GM12864 (cell line): ENCODE measurements at places on chromosomes 6 and 20.

GRCh38 chr6:33081098-33081824 lies 5.5 kb downstream of the HLA-DPB1 start:
- DNase-seq, result no peak

DNA sequence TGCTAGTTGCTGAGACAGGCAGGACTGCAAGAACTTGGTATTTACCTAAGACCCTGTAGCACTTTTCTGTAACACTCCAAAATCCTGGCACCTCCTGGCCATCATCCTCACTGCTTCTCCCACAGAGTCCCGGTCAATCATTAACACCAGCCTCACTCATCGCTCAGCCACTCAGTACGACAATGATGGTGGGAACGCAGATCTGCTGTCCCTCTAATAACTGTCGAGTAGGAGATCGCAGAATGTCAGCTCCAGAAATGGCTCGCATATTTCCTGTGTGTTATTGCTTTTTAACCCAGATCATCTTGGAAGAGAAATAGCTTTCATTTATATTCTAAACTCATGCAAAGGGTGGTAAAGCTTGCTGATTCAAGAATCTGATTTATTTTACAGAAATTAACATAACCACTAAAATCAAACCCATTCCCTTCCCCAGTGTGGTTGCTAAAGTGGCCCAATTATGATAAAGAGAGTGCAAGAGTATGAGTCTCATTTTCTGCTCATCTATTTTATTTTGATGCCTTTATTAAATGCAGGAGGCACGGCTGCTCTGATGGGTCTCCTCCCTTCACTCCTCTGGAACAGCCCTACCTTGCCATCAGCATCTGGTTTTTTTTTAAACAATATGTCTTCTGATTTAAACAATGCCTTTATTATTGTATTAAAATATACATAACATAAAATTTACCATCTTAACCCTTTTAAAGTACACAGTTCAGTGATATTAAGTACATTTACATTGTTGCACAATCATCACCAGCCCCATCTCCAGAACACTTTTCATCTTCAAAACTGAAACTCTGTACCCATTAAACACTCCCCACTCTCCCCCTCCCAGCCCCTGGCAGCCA lies 28.3 kb upstream of the GGTLC1 start:
- no peak for DNase-seq

DNA sequence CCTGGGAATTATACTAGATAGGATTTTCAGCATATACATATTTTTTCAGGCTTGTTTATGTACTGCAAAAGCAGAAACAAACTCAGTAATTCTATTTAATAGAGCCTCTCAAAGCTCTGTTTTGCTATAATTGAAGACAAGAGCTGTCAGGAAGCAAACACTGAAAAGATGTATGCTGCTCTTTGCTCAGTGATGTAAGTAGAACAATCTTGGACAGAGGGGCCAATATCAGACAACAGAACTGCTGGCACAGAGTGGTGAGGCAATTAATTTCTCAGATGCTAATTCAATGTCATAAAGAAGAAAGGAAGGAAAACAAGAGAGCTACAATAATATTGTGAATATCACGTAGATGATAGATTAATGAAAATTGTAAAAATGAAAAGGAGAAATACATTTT lies 663.3 kb upstream of the ADGRB3 start:
- no peak for DNase-seq

GRCh38 chr6:99789767-99790166 lies 183.1 kb downstream of the PRDM13 start:
- DNase-seq, result no peak

DNA sequence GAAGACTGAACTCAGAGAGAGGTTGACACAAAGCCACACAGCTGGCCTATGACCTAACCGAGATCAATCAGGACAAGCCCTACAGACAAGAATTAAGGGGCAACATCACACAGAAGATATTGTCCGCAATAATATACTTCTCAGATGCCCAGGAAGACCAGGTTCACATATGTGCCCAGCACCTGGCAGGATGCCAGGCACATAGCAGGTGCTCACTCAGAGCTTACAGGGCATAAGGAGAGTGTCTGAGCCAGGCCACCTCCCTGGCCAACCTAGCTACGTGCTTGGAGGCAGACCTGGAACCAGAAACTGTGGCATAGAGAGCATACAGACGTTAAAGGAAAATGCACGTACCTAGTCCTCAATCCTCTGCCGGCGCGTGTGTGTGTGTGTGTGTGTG lies 87.0 kb upstream of the LRFN2 start:
- no peak for DNase-seq

DNA sequence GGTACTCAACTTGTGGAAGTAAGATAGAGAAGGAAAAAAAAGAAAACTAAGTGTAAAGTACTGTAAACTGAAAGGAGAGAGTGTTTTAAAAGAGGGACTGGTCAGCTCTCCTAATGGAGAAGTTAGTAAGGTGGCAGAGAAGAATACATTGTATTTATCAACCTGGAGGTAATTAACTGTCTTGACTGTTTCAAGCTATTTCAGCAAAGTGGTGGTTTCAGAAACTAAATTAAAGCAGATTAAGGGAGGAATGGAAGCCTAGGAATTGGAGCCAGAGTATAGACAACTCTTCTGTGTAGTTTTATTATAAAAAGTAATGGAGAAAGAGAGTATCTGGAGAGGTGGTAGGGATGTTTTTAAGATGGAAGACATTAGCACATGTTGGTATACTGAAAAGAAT lies 2.7 kb upstream of the PHF10 start:
- no peak for DNase-seq

DNA sequence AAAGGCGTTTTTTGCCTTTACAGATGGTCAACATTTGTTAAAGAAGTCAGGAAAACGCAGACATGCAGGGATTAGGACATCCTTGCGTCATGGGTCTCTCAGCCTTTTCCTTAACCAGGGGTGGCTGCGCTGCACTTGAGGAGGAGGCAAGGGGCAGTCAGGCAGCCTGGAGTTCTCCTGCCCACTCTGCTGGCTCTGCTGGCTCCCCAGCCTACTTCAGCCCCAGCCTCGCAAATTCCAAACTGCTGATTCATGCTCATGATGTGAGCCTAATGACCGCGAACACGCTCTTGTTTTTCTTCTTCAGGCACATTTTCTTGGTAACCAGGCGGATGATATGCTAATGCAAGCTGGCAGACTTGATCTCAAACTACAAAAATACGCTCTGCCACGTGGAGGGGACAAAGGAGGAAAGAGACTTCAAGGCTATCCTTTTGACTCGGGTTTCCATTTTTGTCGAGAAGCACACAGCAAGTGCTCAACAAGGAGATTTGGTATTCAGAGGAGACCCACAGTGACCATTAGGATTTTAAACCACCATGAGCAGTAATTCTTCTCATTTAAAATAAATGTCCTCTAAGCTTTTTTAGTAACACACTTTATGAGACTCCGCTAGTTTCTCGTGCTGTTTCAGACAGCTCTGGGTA lies 290.3 kb upstream of the STXBP5 start:
- DNase-seq, result no peak

DNA sequence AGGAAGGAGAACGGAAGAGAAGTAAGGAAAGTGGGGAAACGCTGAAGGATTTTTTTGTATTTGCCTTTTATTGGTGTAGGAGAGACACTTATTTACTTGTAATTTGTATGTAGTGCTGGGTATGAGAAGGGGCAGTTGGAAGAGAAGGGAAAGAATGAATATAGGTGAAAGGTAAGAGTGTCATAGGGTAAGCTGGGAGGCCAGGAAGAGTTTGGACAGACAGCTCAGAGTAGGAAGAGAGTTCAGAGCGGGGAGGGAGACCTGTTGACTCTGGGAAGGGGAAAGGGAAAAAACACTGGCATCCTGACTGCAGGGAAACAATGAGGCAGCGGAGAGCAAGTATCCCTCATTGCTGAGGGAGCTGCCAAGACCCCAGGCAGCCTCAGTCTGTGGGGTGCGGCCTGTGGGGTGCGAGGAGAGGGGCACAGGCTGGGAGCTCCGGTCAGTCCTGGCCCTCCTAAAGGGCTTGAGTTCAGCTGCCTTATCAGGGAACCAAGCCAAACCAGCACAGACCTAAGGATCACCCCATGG lies 3.1 kb downstream of the TRAF3IP2 start:
- no peak for DNase-seq

DNA sequence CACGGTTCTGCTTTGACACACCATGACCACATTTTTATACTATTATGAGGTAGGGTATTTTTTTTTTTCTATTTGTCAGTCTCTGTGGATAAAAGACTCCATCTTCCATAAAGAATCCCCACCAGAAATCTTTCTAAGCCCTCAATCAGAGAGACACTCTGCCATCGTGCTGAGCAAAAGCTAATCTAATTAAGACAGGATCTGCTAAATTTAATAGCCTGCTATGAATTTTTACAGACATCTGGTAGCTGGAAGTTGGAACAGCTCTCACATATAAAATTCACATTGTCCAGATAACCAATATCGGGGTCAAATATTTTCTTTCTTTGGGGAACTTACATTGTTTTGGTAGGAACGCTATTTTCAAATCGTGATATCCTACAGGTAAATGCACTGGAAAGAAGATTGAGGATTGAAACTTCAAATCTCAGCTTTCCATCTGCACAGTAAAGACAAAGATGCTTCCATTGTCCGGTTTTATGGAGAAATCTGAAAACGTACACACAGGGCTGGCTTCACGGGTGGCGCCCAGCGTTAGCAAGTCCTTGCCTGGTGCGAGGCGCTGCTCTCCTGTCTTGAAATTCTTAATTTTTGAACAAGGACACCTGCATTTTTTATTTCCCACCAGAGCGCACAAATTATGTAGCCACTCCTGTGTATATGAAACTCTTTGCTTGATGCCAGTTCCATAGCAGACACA lies 573.8 kb upstream of the NOX3 start:
- DNase-seq, result no peak

GRCh38 chr6:111800821-111801220 lies 72.4 kb downstream of the FYN start:
- no peak for DNase-seq

- DNase-seq, result no peak
These were observed 118.5 kb downstream of the GFRAL start for GRCh38 chr6:55445648-55446204.

GRCh38 chr6:40962241-40962640 lies 76.8 kb downstream of the UNC5CL start:
- peak; percentile 29 for DNase-seq

DNA sequence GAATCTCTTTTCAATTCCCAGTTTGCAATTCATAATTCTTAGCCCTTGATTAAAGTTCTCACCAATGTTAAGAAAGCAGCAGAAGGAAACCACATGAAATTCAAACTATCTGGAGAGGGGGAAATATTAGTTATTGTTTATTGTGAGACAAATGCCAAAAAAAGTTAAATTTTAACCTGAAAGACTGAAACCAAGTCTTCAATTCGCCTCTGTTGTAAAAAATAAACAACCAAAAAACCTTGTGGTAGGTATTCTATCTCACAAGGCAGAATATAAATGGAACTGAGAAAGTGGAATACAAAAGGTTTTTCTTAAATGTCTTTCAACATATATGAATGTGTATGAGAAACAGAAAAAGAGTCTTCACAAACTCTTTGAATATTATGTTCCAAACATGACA lies 24.8 kb downstream of the TMX4 start:
- no peak for DNase-seq

DNA sequence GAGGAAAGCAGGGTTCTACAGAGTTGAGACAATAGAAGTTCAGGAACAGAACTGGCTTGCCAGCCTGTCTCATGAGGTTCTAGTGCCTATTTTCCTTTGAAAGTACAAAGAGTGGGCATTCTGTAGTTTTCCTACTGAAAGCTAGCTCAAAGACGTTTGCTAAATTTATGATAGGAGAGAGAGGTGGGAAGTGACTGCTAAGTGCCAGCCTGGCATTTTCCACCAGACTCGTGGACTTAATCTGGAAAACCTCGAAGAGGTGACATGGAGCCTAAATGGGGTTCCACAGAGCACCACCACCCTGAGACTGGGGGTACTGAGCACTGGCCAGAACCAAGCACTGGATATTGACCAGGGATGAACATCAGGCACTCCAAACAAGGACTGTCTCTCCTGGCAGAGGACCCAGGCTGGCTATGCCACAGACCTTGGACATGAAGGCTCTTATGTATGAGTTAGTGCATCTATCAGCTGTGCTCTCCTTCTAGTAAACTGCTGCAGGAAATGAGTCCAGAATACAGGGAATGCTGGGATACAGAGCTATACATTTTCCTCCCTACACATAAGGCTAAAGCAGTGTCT lies 7.1 kb downstream of the PEX6 start:
- DNase-seq, result no peak

DNA sequence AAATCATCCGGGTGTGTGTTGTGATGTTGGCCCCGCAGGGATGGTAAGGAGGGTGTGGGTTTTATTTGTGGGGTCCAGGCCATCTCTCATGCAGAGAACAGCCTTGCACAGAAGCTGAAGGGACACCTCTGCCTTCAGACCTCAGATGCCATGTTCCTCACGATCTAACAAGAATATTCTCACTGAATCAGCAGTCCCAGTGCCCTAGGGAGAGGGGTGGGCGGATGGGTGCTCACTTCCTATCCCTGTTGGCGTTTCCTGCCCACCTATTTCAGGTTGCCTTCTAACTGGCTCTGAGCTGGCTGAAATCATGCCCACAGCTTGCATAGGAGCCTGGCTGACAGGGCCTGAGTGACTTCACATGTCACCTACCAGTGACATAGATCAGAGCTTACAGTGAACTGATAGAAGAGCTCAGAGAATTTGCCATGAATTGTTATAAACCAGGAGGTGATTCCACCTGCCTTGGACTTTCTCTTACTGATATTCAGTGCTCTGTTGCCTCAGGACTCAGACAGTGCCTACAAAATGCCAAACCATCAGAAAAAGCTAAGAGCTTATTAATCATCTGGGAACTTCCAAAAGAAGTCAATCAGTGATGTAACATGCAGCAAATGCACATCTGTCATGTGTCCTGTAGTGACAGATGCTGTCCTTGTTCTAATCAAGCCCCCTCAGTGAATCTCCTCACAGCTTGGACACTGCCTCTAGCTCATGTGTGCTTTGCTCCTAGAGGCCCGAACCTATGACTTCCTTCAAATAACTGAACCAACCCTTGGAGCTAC lies 285.8 kb upstream of the PRND start:
- DNase-seq, result no peak

DNA sequence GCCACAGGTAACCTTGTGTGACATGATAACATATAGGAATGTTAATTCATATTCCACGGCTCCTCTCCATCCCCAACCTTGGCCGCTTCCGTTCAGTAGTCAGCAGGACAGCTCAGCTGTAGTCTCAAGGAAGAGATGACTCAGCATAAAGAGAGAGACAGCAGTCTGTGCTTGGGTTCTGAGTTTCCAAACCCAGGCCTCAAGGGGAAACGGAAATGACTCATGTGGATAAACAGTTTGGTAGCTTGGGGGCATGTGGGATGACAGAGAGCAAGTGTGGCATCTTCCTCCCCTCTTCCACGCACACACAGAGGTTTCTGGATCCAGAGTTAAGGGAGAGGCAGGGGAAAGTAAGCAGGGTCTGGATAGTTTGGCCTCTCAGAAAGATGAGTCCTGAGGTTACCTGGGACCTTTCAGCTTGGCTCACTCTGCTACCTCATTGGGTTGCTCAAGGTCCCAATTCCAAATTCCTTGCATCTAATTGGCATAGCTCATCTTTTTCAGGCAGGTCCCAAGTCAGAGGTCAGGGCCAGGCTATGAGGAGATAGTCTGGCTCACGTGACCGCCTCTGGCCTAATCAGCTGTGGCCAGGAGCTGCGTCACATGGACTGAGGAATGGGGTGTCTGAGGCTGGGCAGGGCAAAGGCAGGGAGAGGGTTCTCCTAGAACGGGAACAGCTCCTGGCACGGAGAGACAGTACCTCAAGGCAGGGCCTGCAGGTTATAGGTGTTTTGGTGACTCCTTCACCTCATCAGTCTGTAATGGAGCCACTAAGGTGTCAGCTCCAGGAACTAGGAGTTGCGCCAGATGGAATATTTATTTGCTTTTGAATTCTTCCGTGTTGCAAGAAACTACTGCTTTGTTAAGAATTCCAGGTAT lies 36.5 kb upstream of the MLN start:
- DNase-seq, result peak; percentile 68

- no peak for DNase-seq
These were observed 74.0 kb downstream of the CD109 start for GRCh38 chr6:73769976-73770375.
